ENCODE measurements at places on chromosomes 3 and 15.
A peak's percentile ranks its signal among the peaks of the same experiment; 100 is the strongest.

DNA sequence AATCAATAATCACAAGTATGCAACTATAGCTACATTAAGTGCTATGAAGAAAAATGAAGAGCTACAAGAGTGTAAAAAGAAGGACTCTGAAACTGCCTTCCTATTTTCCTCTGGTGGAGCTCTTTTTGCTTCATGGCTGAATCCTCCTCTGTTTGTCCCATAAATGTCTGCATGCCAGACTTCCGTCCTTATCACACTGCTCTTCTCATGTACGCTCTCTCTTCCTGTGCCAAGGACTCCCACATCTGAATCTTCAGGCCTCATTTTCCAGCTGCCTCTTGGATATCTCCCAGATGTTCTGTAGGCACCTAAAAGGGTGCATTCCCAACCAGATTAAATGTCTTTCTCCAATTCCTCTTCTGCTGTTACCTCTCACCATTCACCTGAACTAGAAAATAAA is 123.7 kb downstream of the MECOM start:
- DNase-seq: no peak

DNA sequence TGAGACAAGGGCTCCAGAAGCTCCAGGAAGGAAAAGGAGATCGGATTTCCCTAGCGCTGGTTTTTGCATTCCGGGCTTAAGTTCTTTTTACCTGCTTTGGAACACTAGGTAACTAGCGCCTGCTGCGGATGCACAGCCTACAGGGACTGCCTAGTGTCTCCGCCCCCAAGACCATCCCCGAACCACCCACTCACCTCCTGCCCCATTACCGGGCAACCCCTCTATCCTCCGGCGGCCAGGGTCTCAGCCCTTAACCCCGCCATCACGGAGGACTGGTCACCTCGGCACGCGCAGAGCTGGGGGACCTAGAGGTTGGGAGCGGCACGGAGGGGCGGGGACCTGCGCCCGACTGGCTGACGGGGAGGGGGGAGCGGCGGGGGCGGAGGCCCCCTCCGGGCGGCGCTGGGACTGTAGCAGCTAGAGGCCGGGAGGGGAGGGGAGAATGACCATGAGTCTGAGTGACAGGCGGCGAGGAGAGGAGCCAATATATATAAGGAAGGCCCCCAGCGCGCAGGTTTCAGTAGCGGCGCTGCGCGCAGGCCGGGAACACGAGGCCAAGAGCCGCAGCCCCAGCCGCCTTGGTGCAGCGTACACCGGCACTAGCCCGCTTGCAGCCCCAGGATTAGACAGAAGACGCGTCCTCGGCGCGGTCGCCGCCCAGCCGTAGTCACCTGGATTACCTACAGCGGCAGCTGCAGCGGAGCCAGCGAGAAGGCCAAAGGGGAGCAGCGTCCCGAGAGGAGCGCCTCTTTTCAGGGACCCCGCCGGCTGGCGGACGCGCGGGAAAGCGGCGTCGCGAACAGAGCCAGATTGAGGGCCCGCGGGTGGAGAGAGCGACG is at the start of gene DLL4:
Gene DLL4, plus strand, starts transcription at position 520 of the 839 bp plus-strand sequence. CDS start 329 bp downstream, outside the sequence.
- peak; percentile 76 for DNase-seq

GRCh38 chr3:13281507-13282357 is 138.4 kb downstream of the NUP210 start:
- DNase-seq: no peak

DNA sequence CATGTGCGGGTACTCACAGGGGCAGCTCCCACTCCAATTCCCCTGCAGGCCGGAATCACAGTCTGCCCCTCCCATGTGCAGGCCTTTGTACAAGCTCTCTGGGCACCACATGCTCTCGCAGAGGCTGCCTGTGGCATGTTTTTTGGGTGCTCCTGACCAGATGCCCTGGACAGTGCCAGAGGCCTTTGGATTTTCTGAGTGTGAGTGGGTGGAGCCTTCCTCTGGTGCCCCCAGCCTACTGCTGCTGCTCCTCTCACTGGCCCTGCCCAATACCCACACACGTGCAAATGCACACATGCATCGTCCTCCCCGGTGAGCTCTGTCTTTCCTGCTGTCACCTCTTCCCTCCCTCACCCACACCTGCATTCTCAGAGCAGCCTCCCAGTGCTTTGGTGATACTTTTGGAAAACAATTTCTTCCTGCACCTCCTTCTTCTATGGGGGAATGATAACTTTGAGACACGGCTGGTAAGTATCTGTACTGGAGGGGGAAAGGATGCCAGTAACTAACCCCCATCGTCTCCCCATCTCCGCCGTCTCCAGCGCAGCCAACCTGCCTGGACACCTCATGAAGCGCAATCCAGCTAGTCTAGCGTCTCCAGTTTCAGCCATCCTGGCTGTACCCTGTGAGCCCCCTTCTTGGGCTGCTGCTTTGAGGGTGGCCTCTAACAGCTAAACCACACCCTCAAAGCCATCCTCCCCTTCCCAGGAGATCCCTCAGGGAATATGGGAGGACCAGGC is 229.4 kb upstream of the TOPAZ1 start:
- DNase-seq: no peak

- no peak for DNase-seq
Observed at GRCh38 chr15:71336671-71337070, 221.4 kb downstream of the THSD4 start.

DNA sequence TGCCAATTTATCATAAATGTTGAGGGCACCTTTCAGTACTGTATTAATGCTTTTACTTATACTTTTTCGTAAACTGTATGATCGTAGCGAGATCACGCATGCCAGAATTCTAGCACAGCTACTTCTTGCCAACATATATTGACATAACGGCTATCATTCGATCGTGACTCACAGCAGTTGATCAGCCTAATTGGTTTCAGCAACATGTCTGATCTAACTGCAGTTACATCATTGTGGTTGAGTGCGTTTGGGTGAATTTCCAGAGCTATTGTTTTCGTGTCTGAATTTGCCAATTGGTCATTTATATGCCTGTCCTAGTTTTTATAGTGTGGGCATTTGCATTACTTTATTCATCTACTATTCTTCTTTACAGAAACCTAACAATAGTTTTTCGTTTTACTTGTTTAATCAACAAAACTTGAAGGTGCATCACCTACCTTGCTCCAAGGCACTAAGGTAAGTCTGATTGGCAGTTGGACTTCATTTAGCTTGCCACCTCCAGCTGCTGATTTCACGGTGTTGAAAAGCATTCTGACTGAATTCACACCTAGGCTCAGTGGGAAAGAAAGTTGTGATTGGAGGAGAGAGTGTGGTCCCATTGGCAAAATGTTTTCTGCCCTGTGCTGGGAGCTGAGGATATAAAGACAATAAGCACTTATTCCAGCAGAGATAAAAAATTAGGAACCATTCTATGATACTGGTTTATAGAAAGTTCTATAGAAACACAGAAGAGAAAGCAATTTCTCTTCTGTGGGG is 120.9 kb upstream of the RGMA start:
- no peak for DNase-seq

Measured in DMS153 (cell line).